Activated naive CD4-positive, alpha-beta T cell treated with anti-CD3 and anti-CD28 coated beads, Interleukin-2, amount 50 U/mL, for 72 hours (primary cell): ENCODE measurements at places on chromosomes 2 and 18.

- no peak for DNase-seq
Measured at GRCh38 chr2:96642564-96643360, at the start of gene FER1L5. FER1L5 (plus strand) TSS chr2:96642764; CDS start chr2:96642837, 73 bp downstream.

- DNase-seq = no peak
Measured at GRCh38 chr18:34342960-34343359, 118.2 kb upstream of the NOL4 start.

DNA sequence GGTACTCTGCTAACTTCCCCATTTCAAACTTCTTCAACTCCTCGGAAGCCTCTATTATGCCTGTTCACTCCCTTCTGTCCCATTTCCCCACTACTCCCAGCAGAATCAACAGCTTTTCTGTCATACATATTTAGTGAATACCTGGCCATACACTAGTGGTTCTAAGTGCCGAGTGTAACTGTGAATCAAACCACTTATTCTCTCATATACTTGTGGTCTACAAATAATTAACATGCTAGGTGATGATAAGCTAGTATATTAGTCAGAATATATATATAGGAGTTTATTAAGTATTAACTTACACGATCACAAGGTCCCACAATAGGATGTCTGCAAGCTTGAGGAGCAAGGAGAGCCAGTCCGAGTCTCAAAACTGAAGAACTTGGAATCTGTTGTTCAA lies 150.7 kb downstream of the CCDC102B start:
- DNase-seq = no peak

DNA sequence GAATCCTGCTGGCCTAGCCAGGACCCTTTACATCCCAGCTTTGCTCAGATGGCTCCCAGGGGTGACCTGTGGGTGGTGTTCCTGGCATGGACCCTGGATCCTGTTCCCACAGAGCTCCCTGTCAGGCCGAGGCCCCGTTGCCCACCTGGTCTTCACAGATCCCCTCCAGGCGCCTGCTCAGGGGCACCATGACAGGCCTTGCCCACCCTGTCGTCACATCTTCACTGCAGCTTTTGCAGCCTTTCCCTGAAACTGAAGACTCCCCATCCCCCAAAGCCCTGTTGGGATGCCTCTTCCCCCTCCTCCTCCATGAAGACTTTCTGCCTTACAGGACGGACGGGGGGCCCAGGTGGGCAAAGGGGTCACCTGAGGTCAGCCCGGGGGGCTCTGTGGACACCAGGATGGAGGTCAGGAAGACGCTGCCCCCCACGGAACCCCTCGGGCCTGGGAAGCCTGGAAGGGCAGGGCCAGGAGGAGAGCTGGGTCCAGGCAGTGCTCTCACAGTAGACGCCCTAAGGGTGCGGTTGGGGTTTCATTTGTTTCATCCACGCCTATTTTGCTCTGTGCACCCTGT lies 13.0 kb upstream of the KIF1A start:
- no peak for DNase-seq

DNA sequence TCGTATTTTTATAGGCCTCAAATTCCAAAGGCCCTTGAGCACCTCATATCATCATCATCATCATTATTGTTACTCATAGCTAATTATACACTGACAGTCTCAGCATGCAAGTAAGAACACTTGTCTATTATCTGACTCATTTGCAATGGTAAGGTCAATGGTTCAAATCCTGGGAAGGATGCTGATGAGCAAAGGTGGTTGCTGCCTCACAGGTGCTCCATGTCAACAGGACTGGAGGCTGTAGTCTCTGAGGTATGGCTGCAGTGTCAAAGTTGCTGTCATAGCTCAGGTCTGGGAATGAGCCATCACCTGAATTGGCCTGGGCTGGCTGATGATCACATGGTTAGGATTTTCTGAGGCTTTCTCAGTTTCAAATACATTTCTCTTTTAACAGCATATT lies 379.3 kb downstream of the BCL11A start:
- DNase-seq = no peak

DNA sequence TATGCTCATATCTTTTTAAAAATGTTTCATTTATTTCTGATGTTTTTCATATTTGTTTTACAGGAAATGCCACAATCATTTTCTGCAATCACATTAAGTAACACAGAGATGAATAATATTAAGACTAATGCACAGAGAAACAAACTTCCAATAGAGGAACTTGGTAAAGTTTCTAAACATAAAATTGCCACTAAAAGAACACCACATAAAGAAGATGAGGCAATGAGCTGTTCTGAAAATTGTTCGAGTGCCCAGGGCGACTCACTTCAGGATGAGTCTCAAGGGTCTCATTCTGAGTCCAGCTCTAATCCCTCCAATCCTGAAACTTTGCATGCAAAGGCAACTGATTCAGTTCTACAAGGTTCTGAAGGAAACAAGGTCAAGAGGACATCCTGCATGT lies 70.4 kb downstream of the APLF start:
- no peak for DNase-seq

DNA sequence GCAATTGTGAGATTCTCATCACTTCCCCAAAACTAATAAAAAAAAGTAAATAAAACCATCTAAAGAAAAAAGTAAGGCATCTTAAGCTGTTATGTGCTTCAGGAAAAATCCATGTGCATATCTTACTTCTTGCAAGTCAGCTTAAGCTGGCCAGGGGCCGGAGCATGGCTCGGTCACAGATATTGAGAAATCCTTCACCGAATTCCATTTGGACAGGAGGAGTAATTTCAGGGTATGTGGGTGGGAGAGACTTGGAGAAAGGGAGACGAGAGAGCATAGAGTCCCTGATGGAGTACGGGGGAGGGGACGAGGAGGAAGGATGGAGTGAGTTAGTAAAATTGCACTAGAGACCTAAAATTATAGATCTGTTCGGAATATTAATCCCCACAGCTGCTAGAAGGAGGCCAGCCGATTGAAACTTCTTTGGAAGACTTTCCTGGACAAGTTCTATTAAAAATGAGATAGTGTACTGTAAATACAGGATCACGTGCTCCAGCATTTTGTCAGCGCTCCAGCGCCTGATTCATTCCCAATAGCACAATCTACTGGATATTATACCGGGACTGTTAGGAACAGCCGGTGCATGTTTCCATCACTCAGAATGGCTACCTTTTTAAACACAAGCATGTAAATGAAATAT lies 438.5 kb downstream of the ZNF516 start:
- no peak for DNase-seq

DNA sequence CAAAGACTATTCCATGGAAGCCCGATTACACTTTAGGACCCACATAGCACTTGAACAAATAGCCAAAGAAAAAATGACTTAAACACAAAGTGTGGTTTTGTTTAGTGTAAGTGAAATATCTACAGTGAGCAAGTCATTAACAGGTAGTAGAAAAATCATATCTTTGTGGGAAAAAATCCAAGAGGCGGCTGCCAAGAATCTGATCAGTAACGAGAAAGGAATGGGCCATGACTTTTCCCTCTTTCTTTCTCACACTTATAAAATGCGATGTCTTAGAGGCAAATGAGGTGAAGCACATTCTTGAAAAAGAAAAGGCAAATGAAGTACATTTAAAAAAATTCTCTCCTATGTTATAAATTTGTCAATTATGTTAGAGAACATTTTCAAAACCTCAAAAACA lies 12.9 kb upstream of the GEMIN6 start:
- no peak for DNase-seq

- no peak for DNase-seq
Measured at GRCh38 chr2:200943527-200944105, 19.8 kb downstream of the ORC2 start.

- DNase-seq = no peak
Measured at GRCh38 chr18:43279015-43279744, 1.9 kb upstream of the SYT4 start.

- no peak for DNase-seq
Measured at GRCh38 chr2:10169581-10169980, 47.0 kb downstream of the RRM2 start.

- no peak for DNase-seq
Measured at GRCh38 chr2:64658269-64658668, 4.6 kb upstream of the SERTAD2 start.

DNA sequence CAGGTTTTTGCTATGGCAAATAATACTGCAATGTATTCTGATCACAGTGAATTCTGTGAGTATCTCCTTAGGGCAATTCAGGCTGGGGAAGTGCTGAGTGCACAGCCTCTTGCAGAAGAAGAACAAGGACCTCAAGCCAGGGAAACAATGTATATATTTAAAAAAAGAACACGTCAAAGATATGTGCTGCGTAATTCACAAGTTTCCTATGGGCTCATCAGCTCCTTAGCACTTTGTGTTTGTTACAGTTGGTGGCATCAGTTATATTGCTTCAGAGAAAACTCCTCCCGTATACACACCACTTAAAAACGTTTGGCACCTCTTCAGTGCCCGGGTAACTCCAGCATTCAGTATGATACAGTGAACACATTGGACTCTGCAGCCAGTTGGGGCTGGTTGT lies 16.5 kb upstream of the MARCO start:
- DNase-seq = no peak

- no peak for DNase-seq
Measured at GRCh38 chr2:68283419-68283812, 31.1 kb upstream of the PPP3R1 start.

- DNase-seq = no peak
Measured at GRCh38 chr2:232833830-232834229, 36.2 kb upstream of the SNORC start.

DNA sequence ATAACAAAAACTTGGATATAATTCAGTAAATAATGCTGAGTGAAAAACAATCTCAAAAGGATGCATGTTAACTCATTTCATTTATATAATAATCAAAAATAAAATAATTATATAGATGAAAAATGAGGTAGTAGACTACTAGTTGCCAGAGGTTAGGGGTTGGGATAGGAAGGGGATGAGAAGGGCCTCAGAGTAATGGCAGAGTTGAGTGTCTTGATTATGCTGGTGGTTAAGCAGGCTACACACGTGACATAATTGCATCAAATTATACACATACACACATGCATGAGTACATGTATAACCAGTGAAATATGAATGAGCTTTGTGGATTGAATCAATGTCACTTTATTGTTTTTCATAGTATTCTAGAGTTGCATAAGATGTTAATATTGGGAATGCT lies 201.0 kb downstream of the RIT2 start:
- no peak for DNase-seq

GRCh38 chr2:109242210-109242653 lies 113.2 kb downstream of the SH3RF3 start:
- no peak for DNase-seq

GRCh38 chr2:77028032-77028600 lies 494.1 kb downstream of the LRRTM4 start:
- DNase-seq = no peak

- no peak for DNase-seq
Measured at GRCh38 chr18:64982414-64983055, 768.3 kb upstream of the CDH7 start.

GRCh38 chr18:65919663-65920062 lies 168.9 kb downstream of the CDH7 start:
- no peak for DNase-seq

DNA sequence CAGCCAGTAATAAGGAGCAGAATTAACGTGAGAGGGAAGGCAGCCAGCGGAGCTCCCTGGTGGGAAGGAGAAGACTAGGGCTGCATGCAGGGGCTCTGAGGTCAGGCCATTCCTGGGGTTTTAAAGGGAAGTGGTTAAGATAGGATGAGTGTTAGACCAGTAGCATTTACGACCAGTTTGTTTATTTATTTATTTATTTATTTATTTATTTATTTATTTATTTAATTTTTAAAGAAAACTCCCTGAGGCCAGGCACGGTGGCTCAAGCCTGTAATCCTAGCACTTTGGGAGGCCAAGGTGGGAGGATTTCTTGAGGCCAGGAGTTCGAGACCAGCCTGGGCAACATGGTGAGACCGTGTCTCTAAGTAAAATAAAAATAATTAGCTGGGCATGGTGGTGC lies 152.8 kb downstream of the FHOD3 start:
- no peak for DNase-seq

DNA sequence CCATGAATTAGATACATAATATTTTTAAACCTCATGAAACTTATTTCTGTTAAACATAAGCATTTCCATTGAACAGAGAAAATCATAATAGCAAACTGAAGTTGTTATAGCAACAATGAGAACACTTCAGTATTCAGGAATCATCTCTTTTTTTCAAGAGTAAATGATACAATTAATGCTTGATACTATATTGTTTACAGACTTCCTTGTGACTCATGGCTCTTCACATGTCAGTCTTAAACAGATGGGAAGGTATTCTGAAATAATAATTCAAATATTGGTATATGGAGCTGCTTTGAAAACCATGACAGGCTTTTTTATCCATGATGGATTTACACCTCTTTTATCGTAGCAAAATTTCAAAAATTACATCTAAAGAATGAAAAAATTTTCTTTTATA lies 226.5 kb upstream of the RBMS1 start:
- no peak for DNase-seq

DNA sequence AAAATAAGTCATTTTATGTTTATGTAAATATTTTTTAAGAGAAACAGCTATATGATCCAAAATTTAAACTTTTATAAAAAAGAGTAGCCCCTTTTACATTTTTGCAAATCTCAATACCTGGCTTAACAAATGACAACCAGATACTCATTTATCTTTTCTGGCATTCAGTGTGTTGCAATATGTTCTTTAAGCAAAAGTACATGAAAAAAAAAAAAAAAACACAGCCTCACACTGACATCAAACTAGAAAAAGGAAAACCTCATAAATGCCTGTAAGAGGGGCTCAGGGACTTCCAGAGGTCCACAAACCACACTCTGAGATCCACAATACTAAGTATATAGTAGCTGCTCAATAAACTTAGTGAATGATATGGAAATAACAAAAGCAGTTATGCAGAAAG lies 21.9 kb downstream of the PPP4R3B start:
- DNase-seq = no peak

- no peak for DNase-seq
Measured at GRCh38 chr2:45483997-45484396, 127.1 kb downstream of the SRBD1 start.

DNA sequence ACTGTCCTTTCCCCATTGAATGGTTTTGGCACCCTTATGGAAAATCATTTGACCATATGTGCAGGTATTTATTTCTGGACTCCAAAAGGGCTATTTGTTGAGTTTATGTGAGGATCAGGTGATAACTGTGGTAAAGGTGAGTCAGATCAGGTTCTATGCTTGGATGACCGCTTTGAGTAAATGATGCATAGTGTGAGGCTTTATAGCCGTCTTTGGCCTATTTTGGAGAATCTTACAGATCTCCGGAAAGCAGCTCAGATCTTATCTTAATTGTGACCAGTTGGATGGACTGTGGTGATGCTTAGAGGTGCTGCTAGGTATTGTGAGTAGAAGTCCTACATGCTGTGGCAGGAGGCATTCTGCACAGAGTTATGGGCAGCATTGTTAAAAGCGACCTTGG lies 126.2 kb downstream of the METTL8 start:
- no peak for DNase-seq

DNA sequence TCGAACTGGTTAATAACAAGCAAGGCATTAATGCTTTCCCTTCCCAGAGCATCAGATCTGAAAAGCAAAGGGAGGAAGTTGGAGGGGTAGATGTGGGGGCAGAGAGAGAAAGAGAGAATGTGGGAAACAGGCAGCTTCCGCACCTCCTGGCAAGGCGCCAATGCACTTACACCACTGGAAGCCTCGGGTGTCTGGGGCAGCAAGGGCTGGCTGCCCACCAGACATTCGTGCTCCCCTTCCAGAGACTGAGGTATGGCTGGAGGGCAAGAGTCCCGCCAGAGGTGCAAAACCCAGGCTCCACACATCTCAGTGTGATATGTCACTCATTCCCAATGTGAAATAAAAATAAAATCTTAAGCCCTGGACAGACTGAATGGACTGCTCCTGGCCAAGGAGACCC lies 46.4 kb downstream of the TEX51 start:
- DNase-seq = no peak

- DNase-seq = no peak
Measured at GRCh38 chr2:168738062-168738461, 64.4 kb upstream of the NOSTRIN start.

GRCh38 chr2:188434018-188434417 lies 142.3 kb downstream of the GULP1 start:
- DNase-seq = no peak
